WERI-Rb-1 (cell line): ENCODE measurements at places on chromosomes 1 and 21.

- no peak for DNase-seq
Observed at GRCh38 chr1:26785611-26786436, 1.9 kb upstream of the PIGV start.

GRCh38 chr1:114023377-114023776 lies 44.1 kb downstream of the OLFML3 start:
- DNase-seq = peak; percentile 86

DNA sequence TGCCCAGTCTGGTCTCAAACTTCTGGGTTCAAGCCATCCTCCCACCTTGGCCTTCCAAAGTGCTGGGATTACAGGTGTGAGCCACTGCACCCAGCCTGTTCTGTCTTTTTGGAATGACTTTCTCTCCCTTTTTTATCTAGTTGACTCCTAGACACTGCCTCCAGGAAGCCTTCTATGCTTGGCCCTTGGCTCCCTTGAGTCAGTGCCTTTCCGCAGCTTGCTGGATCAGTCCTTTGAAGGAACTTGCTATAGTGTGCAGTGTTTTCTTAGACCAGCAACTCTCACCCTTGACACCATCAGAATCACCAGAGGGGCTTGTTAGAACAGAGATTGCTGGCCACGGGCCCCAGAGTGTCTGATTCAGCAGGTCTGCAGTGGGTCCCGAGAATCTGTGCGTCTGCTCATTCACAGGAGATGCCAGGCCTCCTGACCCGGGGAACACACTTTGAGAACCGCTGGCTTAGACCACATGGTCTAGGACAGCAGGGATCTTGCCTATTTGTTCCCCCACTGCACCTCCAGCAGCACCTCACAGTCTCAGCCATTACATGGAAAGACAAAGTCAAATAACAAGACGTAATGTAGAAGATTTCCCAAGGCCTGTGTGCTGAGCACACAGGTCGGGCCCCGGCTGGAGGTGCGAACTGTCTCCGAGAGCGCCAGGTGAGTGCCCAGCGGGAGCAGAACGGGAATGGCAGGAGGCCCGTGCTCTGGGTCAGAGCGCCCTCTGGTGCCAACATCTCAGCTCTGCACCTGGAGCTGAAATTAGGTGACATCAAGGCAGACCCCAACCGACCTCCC lies 27.4 kb upstream of the CTPS1 start:
- DNase-seq = peak; percentile 78

DNA sequence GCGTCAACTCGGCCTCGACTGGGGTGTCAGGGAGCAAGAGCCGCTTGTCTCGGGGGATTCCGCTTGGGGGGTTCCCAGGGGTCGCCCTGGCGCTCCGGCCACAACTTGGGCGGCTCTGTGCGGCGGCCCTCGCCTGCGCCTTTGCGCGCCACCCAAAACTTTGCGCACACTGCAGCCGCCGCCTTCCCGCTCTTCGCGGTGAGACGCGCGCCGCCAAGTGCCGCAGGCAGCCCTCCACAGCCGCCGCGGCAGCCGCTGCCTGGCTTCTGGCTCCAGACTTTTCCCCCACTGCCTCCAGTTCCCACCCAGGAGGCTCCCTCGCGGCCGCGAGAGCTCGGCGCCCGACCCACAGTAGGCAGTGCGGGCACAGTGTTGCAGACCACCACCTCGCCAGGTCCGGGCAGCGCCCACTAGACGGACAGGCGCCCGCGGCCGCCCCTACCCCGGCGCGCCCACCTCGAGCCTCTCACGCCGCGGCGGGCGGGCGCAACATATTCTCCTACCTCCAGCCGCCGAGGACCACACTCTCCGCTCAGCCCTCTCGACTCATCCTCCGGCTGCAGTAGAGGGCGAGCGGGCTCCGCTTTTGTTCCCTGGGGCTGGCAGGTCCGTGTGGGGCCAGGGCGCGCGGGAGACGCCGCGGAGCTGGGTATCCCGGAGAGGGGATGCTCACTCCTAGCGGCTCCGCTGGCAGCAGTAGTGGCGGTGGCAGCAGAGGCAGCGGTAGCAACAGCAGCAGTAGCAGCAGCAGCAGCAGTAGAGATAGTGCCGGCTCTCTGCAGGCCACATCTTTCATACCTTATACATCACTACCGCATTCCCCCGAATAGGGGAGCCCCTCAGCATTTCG lies 296.6 kb downstream of the OMA1 start:
- peak; percentile 80 for DNase-seq

DNA sequence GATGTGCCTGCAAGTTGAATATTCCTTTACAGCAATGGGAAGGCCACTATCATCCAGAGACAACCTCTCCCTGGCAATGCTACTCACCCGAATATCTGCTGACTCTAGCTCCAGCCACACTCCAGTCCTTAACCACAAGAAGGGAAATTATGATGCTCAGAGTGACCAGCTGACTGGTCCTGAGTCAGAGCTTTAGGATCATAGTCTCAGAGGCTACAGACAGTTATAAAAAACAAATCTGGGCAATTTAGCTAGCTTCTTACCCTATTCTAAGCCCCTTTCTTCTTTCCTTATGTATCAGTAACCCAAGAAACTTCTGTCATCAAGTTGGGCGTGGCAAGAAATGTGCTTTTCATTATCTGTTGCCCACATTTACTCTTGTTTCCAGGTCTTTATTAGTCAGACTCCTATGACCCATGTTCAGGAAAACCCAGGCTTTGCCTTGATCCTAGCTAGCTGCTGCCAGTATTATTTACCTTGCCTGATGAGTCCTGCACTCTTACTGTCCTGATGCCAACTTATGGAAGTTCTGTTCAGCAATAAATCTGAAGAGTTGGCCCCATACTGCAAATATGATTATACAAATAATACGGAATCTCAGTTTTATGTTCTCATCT lies 207.0 kb downstream of the TTLL7 start:
- no peak for DNase-seq
